Activated naive CD4-positive, alpha-beta T cell treated with anti-CD3 and anti-CD28 coated beads, Interleukin-2, amount 50 U/mL, for 72 hours (primary cell): ENCODE measurements at places on chromosomes 3 and 15.

- DNase-seq: no peak
Measured at GRCh38 chr3:123584284-123584987, 417 bp downstream of the HACD2 start.

DNA sequence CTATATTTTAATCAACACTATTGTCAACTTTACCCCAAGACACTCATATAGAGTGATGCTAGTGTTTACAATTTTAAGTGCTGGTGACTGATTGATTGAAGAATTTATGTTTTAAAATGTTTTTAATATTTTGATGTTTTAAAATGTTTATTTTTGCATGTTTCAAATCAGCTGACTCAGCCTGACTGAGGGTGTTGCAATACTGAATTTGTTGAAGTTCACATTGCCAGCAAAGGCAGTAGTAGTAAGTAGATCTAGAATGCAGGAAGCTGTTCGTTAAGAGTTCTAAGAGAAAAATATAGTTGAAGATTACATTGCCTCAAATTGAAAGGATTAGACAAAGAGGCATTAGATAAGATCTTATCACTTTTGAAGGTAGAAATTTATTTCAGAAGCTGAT lies 977.6 kb downstream of the IGSF11 start:
- no peak for DNase-seq

DNA sequence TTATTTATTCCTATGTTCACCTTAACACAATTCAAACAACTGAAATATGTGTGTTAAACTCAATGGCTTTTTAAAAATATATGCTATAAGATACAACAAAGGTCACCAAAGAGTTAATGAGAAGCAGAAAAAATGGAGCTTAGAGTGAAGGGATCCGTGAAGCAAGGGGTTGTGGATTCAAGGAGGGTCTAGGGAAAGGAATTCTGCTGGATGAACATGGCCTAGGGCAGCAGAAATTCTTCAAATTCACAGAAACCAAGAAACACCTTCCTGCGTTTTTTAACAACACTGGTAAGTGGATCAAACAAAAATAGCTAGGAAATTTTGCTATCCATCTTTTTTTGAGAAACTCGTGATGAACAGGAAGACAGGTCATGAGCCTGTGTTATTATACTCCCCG lies 59.3 kb upstream of the PLSCR5 start:
- no peak for DNase-seq

DNA sequence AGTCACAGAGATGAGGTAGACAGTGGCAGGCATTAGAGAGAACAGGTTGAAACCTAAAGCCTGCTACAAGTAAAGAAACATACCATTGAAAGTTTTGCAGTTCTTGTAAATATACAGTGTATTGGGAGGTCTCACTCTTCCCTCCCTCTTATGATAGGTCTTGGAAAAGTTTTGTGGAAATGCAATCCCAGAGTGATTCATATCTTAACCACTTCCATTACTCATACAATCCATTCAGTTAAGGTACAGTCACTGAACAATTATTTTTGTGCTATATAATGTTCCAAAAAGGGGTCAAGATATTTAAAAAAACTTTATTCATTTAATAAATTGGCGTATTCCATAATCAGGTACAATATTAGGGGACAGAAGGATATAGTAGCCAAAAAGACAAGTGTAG lies 737.7 kb upstream of the ALCAM start:
- DNase-seq: no peak

DNA sequence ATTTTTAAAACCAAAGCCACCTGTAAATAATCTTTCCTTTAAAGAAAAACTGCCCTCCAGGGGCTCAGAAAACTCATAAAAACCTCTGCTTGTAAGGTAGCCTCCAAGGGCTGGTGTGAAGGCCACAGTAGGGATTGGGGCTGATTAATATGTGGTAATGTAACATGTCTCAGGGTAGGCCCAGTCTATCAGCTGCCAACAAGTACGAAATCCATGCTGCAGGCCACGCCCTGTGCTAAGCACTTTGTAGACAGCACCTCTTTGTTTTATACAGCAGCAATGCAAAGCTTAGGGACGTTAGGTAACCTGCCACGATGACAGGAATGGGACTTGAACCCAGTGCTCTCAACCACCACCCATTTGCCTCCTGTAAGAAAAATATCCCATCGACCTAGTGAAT lies 65.6 kb upstream of the PRICKLE2 start:
- DNase-seq: no peak

DNA sequence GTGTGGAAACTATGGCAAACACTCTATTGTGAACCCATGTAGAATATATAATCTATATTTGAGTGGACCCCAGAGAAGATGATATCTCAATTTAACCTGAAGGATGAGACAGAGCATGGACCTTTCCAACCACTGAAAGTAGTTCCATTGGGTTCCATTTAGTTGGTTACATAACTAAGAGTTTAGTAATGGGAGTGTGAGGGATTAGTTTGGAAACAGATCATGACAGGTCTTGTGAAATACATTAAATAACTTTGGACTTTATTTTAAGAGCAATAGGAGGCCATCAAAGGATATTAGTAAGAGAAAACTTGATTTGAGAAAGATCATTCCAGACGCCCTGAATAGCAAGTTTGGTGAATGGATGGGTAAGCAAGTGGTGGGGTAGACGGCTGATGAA lies 487.2 kb upstream of the ROBO2 start:
- DNase-seq: no peak

DNA sequence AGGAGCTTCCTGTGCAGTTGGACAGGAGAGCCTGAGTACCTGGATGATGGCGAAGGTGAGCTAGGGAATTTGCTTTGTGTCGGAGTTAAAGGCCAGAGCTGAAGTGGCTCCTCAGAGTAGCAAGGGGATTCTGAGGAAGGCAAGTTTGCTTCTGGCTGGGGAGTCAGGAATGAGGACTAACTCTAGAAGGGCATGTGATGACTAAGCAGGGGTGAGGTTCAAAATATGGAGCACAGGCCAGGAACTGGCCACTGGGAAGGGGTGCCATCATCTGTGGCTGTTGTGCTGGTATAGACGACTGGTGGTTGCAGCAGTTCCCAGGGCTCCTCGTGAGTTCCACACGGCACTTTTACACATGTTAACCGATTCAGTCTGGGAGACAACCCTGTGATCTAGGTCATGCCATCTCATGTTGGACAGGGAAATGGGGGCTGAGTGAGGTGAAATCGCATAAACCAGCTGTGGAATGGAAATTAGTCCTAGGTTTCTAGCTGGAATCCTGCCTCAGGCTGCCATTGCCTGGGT lies 100.8 kb downstream of the EEFSEC start:
- DNase-seq: no peak

DNA sequence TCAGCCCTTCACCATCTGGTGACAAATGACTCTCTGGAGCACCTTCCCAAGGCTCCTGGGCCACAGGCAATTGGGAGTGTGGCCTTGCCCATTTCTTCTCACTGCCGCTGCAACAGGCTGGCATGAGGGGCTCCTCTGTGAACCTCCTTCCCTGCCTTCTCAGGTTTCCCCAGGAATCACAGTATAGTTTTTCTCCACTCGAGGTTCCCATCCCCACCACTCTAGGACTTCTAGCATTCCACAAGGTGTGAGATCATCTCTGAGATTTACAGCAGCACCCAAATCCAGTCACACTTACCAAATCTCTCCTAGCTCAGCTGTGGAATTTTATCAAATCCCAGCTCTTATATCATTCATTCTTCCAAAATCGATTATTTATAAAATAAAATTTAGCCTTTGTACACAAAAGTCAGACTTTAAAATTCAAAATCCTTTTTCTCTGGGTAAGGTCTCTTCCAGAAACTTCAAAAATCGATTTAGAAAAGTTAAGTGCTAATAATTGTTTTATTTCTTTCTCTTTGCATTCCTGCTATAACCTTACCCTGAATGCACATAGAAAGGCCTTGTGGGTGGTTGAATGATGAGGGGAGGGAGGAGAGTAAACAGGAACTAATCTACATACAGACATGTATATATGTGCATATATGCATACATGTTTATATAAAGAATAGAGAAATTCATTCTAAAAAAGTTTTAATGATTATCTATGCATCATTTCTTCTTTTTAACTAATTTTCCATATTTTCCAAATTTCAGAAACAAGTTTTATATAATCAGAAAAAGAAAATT lies 18.9 kb upstream of the ATP13A4 start:
- no peak for DNase-seq

GRCh38 chr3:28122227-28122626 lies 119.2 kb upstream of the CMC1 start:
- DNase-seq: no peak

GRCh38 chr3:194572143-194572789 lies 61.0 kb downstream of the TMEM44 start:
- no peak for DNase-seq

- no peak for DNase-seq
Measured at GRCh38 chr3:119149484-119149883, 3.5 kb downstream of the TEX55 start.

- no peak for DNase-seq
Measured at GRCh38 chr3:138686771-138687221, 78.2 kb downstream of the FAIM start.

GRCh38 chr15:35062738-35063099 lies 22.4 kb downstream of the NANOGP8 start:
- DNase-seq: no peak

DNA sequence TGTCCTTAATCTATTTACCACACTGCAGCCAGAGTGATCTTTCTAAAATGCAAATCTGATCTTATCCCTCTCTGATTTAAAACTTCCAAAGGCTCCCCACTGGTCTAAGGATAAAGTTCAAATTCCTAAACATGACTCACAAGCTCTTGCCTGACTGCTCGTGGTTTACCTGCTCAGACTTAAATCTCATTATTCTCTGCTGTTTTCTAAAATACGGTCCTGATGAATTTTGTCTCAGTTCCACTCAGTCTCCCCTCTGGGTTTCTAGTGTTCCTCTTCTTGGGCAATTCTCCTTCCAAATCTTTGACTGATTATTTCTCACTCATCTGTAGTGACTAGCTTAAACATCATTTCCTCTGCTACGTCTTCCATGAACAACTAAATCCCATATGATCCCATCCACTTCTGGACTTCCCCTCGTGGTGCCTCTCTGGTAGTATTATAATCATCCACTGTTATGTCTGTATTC lies 108.3 kb downstream of the P3H2 start:
- DNase-seq: no peak

- DNase-seq: no peak
Measured at GRCh38 chr3:135645541-135645940, 320.0 kb upstream of the PPP2R3A start.

- DNase-seq: no peak
Measured at GRCh38 chr3:18245721-18246120, 179.4 kb downstream of the SATB1 start.

DNA sequence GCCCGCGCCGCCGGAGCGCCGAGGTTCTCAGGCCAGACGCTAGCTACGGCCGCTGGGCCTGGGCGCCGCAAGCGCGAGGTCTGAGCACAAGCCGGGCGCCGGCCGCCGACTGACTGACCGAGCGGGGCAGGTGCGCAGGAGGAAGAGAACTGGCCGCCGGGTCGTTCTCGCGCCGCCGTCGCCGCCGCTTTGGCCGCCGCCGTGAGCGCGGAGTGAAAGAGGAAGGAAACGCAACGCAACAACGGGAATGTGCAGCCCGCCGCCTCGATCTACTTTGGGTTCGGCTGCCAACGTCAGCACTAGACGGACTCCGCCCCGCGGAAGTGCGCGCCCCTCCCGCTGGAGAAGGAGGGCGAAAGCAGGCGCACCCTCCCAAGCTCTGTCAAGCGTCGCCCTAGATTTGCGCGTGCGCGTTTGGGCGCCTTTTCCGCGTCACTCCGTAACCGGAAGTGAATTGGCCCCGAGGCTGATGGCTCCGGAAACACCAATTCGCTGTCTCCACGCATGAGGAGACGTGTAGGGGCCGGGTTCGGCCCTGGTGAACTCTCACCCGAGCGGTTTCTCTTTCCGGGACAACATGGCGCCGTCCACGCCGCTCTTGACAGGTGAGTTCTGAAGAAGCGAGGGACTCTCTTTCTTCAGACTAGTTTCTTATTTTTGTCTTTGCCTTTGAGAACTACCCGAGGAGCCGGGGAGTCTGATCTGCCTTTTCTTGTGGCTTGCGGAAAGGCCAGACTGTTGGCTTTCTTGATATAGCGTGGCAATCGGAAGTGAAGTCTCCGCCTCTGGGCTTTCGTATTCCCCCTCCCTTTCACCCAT lies at the start of the genes EIF2A and SERP1:
Gene EIF2A, plus strand, starts transcription at position 562 of the 819 bp plus-strand sequence. Its CDS starts 16 bp downstream, at position 578.
Gene SERP1, minus strand, starts transcription at position 271 of the 819 bp plus-strand sequence. CDS start 361 bp downstream, outside the sequence.
- DNase-seq: peak; percentile 97

- DNase-seq: peak; percentile 51
Measured at GRCh38 chr3:129118745-129119144, 2.9 kb downstream of the RAB43 start.

- DNase-seq: no peak
Measured at GRCh38 chr3:89300981-89301380, 193.6 kb downstream of the EPHA3 start.

DNA sequence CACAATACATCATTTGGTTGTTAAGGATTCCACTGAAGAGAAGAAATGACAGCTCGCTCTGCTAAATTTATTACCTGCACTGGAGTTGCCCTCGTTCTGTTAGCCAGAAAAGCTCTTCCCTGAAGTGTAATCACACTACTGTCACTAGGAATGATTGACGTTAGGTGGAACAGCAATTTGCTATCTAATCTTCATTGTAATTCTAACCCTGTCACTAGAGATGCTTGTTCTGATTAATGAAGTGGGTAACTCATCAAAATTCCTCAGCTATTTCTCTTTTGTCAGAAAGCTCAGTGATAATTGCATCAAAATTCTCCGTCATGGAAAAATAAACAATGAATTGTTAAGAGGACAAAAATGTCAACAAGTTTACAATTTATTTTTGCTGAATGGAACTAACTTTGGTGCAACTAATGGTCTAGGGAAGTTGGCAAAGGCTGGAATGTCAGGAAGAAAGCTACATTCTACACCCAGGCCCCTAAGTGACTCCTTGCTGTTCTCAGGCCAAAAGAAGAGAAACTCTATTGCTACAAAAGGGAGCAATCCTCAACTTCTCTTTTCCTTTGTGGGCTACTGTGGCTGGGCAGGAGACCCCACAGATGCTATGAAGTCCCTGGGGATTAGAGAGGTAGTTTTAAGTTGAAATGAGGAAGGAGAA lies 34.1 kb downstream of the CCDC191 start:
- DNase-seq: no peak

DNA sequence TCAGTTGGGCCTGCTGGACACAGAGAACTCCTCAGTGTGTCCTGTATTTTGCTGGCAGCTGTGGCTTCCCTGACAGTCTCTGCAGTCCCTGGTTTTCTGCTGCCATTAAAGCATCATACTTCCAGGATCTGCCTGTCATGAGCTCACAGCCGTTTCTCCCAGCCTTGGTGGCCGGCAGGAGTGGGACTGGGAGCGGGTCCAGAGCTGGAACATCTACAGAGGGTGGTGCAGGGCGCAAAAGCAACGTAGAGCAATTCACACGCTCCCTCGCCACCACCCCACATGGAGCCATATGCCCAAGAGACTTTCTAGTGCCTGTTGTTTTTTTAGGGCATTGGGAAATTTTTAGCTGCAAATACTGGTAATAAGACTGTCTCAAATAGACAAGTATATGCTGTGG lies 33.6 kb downstream of the ABTB1 start:
- no peak for DNase-seq

- DNase-seq: peak; percentile 92
Measured at GRCh38 chr3:25664812-25665314, at the start of gene TOP2B. Gene TOP2B, minus strand, starts transcription at chr3:25664907. Its CDS starts 610 bp downstream, at chr3:25664297.

GRCh38 chr3:74562558-74563269 lies 51.7 kb downstream of the CNTN3 start:
- DNase-seq: no peak
